HS-5 (cell line): ENCODE measurements at places on chromosomes 2 and 18.

DNA sequence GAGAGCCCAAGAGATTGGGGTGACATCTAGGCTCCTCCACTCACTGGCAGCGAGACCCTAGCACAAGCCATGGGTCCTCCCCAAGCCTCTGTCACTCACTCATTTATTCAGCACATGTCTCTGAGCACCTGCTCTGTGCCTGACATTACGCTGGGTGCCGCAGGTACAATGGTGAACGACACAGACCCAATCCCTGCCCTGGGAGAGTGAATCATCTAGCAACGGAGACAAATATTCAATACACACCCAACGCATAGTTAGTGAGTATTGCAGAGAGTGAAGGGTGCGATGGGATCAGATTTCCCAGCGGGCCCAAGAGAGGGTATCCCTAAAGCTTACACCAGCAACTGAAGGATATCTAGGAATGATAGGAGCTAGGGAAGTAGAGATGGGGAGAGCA lies 45.5 kb downstream of the ZFP36L2 start:
- DNase-seq: no peak

- no peak for DNase-seq
These were observed 126.2 kb upstream of the CAPN13 start for GRCh38 chr2:30933496-30933895.

- no peak for DNase-seq
These were observed 101.4 kb downstream of the MYOM1 start for GRCh38 chr18:3118195-3119010.

- no peak for DNase-seq
These were observed 748.6 kb downstream of the ERBB4 start for GRCh38 chr2:211789982-211790381.

- no peak for DNase-seq
These were observed 166.9 kb downstream of the SOCS6 start for GRCh38 chr18:70455731-70456130.

DNA sequence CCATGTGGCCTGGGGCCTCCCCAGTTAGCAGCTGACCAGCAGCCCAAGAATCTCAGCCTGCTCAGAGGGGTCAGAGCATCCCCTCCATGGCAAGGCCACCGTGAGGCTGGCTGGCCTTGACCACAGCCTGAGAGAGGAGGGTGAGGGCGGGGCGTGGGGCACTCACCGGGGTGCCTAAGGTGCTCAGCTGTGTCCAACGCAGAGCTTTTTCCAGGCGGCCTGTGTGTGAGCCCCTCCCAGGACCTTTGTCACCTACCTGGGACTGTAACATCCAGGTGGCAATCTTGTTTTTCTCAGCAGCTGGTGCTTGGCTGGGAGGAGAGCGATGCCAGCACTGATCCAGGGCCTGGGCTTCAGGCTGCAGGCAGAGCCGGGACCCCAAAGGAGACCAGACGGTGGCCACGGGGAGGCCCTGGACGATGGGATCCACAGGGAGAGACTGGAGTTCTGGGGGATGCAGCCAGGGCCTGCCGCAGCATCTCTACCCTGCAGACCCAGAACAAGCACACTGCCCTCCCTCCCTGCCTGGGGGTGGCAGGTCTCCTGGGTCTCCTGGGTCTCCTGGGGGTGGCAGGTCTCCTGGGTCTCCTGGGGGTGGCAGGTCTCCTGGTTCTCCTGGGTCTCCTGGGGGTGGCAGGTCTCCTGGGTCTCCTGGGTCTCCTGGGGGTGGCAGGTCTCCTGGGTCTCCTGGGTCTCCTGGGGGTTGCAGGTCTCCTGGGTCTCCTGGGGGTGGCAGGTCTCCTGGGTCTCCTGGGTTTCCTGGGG lies 12.3 kb downstream of the SNED1 start:
- no peak for DNase-seq

GRCh38 chr18:23824669-23825068 lies 135.4 kb downstream of the LAMA3 start:
- no peak for DNase-seq

- DNase-seq: peak; percentile 35
These were observed 139.2 kb downstream of the LAMA3 start for GRCh38 chr18:23828426-23828825.

GRCh38 chr2:201579536-201579935 lies 63.8 kb downstream of the TMEM237 start:
- no peak for DNase-seq

GRCh38 chr2:64283006-64283570 lies 138.9 kb upstream of the PELI1 start:
- no peak for DNase-seq

- DNase-seq: no peak
These were observed 189.9 kb upstream of the FOSL2 start for GRCh38 chr2:28202719-28203118.

- no peak for DNase-seq
These were observed 1932.8 kb downstream of the SUCLG1 start for GRCh38 chr2:82526277-82526676.

- no peak for DNase-seq
These were observed 185.1 kb downstream of the DLGAP1 start for GRCh38 chr18:4270016-4270415.

GRCh38 chr18:11310476-11311086 lies 161.2 kb upstream of the PIEZO2 start:
- no peak for DNase-seq

- peak; percentile 51 for DNase-seq
These were observed 512 bp downstream of the FAP start for GRCh38 chr2:162242586-162243280.

DNA sequence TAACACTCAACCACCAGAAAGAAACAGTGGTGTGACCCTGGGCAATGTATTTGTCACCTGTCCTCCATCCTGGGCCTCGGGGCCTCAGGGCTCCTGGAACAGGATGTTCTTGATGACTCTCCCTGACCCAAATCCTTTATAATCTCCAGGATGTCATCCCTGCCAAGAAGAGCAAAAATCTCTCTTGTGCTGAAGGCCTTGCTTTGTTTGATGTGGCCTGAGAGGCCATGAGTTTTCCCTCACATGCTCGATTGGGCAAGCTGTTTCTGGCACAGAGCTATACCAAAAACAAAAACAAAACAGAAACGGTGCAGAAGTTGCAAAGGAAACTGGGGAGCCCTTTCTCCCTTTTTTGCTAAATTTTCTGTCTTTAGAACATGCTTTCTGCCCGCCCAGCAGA lies 35.7 kb upstream of the ST3GAL5 start:
- no peak for DNase-seq

DNA sequence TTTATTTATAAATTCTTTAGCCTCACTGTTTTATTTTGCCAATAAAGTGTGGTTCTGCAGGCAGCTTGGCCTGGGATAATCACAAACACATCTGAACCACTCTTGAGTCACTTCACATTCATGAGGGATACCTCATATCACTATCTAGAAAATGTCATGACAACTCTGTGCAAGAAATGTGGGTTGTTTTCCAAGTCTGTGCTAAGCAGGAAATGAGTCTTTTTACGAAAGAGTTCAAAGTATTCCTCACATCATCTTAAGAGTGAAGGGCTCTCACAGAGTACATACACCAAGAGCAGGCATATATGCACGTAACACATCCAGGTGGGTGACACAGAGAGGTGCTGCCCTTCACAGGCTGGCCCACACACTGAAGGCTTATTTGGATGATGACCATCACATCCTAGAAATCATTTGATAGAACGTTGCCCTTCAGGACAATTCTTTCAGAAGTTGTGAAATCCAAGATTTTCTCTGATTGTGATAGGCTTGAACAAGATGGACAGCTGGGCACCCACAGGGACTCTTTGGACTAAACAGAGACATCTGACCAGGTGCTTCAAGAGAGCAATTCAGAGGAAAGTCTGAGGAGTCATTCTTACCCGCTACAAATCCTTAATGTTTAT lies 811.1 kb upstream of the LRATD1 start:
- DNase-seq: peak; percentile 91

GRCh38 chr18:10100941-10101701 lies 187.3 kb downstream of the VAPA start:
- DNase-seq: no peak

DNA sequence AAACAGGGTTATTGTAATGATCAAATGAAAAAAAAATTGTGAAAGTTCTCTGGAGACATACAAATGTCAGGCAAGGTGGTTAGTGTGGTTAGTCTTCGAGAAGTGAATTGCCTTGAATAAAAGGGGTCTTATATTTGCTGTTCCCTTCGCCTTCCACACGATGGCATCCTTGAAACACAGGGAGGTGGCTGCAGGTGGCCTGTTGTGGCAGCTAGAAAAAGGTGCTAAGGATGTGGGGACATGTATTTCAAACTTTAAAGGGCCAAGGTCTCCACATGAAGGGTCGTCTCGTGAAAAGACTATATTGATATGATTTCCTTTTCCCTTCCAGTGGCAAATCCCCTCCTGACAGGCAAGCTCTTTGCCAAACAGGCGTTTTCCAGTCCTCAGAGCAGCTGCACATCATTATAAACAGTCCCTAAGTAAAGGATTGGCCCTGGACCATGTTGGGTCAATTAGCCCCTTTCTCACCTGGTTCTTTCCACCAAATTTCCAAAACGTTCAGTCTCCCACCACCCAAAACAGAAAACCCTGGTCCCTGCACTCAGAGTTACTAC lies 68.5 kb downstream of the COPS8 start:
- no peak for DNase-seq

DNA sequence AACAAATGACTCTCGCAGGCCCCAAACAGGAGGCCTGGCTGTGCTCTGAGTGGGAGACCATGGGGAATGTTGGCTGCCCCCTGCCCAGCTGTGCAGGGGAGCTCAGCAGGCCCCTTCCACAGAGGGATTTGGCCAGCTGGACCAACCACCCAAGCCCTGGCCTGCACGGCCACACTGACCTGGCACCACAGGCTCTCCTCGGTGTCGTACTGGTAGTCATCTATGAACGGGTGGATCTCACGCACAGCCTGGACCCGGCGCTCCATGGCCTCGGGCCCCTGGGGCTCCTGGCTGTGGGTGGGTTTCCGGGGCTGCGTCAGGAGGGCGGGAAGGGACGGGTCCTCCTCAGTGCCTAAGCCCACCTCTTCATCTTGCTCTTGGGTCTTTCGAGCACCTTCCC lies 74.5 kb downstream of the POLR1A start:
- DNase-seq: no peak

- no peak for DNase-seq
These were observed 226.0 kb upstream of the NETO1 start for GRCh38 chr18:73093687-73094250.
